ENCODE measurements at places on chromosomes 5 and 9. TPM values are rescaled to one million over a fixed set of nuclear protein-coding genes. Genes with fewer than 3 reads are reported as not detected.

- H3K4me3 ChIP-seq = no peak overlapping the region
- no peaks in the 10 kb centered on the region for H3K4me1 ChIP-seq
- H3K36me3 ChIP-seq = peaks cover 27% of the 10 kb centered on the region
Measured at GRCh38 chr5:140509898-140510297, 37.6 kb upstream of the EIF4EBP3 start.

The LYSMD3 gene
- 17.2 TPM for total RNA-seq

The NDST1 gene
- 154 TPM for total RNA-seq

DNA sequence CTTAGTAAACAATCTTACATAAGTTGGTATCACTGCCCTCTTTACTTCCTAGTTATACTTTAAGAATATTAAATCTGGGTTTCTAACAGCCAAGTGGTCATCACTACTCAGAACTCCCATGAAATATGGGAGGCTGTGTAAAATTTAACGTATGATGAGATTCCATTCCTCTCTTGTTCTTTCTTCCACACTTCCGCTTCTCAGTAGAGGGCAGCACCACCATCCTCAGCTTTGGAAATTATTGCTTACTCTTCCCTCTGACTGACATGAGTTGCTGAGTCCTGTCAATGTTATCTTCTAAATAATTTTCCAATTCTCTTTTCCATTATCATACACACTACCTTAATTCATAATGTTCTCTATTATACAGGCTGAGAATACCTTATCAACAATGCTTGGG, 194.0 kb downstream of the RFX3 start:
- peaks cover 1% of the 10 kb centered on the region for H3K36me3 ChIP-seq
- no peak for DNase-seq
- H3K27ac ChIP-seq = no peak overlapping the region
- H3K4me1 ChIP-seq = no peaks in the 10 kb centered on the region

All from progenitor cell of endocrine pancreas (in vitro differentiated cells).